ENCODE measurements at places on chromosomes 1 and 21. TPM values are rescaled to one million over a fixed set of nuclear protein-coding genes. Genes with fewer than 3 reads are reported as not detected.

The ZBTB8B gene
- 0.53 TPM for total RNA-seq

DNA sequence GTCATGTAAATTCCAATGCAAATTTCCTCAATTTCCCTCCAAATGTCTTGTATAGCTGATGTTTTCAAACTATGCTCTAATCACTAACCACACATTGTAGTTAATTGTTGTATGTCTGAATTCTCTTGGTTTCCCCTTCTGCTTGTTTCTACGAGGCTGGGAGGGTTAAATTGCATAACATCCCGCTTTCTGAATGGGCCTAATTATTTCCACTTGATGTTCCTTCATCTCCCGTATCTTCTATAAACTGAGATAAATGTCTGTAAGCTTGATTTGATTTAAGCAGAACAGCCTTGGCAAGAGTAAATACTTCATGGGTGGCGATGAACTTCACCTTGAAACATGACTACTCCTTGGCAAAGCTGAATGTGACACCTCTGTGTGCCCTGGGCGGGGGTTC is 72.2 kb downstream of the SERINC2 start:
- DNase-seq, result no peak
- no peak overlapping the region for H3K4me3 ChIP-seq
- H3K36me3 ChIP-seq, result peaks cover 5% of the 10 kb centered on the region
- no peaks in the 10 kb centered on the region for H3K4me1 ChIP-seq
- peaks cover 23% of the 10 kb centered on the region for H3K27me3 ChIP-seq

GRCh38 chr1:111732718-111733117 is 6.5 kb downstream of the INKA2 start:
- no peaks in the 10 kb centered on the region for H3K4me1 ChIP-seq
- H3K27ac ChIP-seq, result peak overlapping the region; percentile 68
- H3K27me3 ChIP-seq, result no peaks in the 10 kb centered on the region
- H3K4me3 ChIP-seq, result no peak overlapping the region

GRCh38 chr21:15222707-15223106 is 157.9 kb upstream of the NRIP1 start:
- no peak overlapping the region for H3K4me3 ChIP-seq
- H3K27me3 ChIP-seq, result no peaks in the 10 kb centered on the region
- no peaks in the 10 kb centered on the region for H3K36me3 ChIP-seq
- H3K4me1 ChIP-seq, result peaks cover 12% of the 10 kb centered on the region

GRCh38 chr1:222079566-222079965 is 337.7 kb upstream of the DUSP10 start:
- H3K27ac ChIP-seq, result no peak overlapping the region
- no peak for DNase-seq
- no peaks in the 10 kb centered on the region for H3K27me3 ChIP-seq
- H3K36me3 ChIP-seq, result no peaks in the 10 kb centered on the region

GRCh38 chr21:30083225-30083945 is 83.2 kb downstream of the CLDN17 start:
- H3K36me3 ChIP-seq, result no peaks in the 10 kb centered on the region
- H3K27me3 ChIP-seq, result peaks cover 22% of the 10 kb centered on the region
- H3K27ac ChIP-seq, result no peak overlapping the region

GRCh38 chr1:229843627-229844238 is 217.7 kb downstream of the URB2 start:
- peaks cover 21% of the 10 kb centered on the region for H3K4me1 ChIP-seq
- no peaks in the 10 kb centered on the region for H3K36me3 ChIP-seq
- H3K27ac ChIP-seq, result no peak overlapping the region
- DNase-seq, result no peak

DNA sequence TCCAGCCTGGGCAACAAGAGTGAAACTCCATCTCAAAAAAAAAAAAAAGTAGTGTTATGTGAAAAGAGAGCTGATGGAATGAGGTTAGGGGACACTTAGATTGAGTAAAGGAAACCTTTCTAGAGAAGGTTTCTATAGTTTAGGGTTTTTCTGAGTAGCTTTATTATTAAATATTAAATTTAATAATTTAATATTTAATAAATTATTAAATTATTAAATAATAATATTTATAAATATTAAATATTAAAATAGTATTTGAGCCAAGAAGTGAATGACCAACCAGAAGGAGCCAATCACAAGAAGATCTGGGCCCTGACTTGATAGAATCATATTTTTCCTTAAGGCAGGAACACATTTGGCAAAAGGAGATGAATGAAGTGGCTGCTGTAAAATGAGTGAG is 50.7 kb downstream of the ALG6 start:
- H3K27ac ChIP-seq, result peak overlapping the region; percentile 27
- H3K4me1 ChIP-seq, result peaks cover 3% of the 10 kb centered on the region
- no peak overlapping the region for H3K4me3 ChIP-seq
- no peaks in the 10 kb centered on the region for H3K27me3 ChIP-seq
- no peak for DNase-seq
- H3K36me3 ChIP-seq, result peaks cover 4% of the 10 kb centered on the region

DNA sequence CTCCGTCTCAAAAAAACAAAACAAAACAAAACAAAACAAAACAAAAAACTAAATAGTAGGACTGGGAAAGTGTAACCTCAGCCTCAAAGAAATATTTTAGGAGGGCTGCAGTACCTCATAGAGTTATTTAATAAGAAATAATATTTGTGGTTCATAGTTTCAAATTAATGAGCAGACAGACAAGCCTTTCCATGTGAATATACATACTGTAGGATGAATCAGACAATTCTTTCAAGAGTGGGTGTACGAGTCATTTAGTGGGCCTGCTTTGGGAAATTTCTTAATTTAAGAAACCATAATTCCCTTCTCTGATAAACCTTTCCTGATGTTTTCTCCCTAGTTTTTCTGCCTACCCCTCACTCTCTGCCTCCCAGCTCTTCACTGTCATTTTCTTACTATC is 52.5 kb downstream of the CDC14A start:
- no peak overlapping the region for H3K4me3 ChIP-seq
- H3K4me1 ChIP-seq, result peaks cover 3% of the 10 kb centered on the region
- DNase-seq, result no peak
- no peak overlapping the region for H3K27ac ChIP-seq
- H3K27me3 ChIP-seq, result no peaks in the 10 kb centered on the region

GRCh38 chr1:15207031-15207828 is 39.8 kb upstream of the FHAD1 start:
- no peak overlapping the region for H3K4me3 ChIP-seq
- no peaks in the 10 kb centered on the region for H3K36me3 ChIP-seq
- peaks cover 10% of the 10 kb centered on the region for H3K27me3 ChIP-seq

- peaks cover 10% of the 10 kb centered on the region for H3K4me1 ChIP-seq
- no peaks in the 10 kb centered on the region for H3K27me3 ChIP-seq
- H3K4me3 ChIP-seq, result no peak overlapping the region
- H3K27ac ChIP-seq, result no peak overlapping the region
- no peak for DNase-seq
- no peaks in the 10 kb centered on the region for H3K36me3 ChIP-seq
Observed at GRCh38 chr1:244603498-244603897, 49.4 kb upstream of the DESI2 start.

- H3K4me3 ChIP-seq, result peak overlapping the region; percentile 53
- no peaks in the 10 kb centered on the region for H3K27me3 ChIP-seq
- H3K27ac ChIP-seq, result peak overlapping the region; percentile 96
- DNase-seq, result no peak
- H3K36me3 ChIP-seq, result no peaks in the 10 kb centered on the region
Observed at GRCh38 chr1:8373581-8374241, 55.8 kb downstream of the SLC45A1 start.

DNA sequence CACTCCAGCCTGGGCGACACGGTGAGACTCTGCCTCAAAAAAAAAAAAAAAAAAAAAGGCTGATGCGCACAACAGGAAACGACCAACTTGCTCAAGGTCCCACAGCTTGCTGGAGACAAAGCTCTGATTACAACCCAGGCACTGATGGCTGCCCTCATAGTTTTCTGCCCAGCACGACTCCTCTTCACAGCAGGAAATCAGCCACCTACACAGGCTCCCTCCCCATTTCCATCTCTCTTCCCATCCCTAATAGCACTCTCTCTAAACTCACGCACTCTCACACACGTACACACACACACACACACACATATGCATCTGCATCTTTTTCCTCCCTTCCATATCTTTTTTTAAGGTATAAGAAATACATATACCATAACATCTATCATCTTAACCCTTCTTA is 153.5 kb upstream of the SOD1 start:
- H3K4me1 ChIP-seq, result peaks cover 7% of the 10 kb centered on the region
- no peaks in the 10 kb centered on the region for H3K27me3 ChIP-seq
- no peak for DNase-seq
- H3K27ac ChIP-seq, result no peak overlapping the region
- H3K36me3 ChIP-seq, result no peaks in the 10 kb centered on the region

Measured in chondrocyte (in vitro differentiated cells).